CD4-positive, alpha-beta T cell treated with Interleukin-15 for 1 hour (primary cell): ENCODE measurements at places on chromosomes 3 and 15.

DNA sequence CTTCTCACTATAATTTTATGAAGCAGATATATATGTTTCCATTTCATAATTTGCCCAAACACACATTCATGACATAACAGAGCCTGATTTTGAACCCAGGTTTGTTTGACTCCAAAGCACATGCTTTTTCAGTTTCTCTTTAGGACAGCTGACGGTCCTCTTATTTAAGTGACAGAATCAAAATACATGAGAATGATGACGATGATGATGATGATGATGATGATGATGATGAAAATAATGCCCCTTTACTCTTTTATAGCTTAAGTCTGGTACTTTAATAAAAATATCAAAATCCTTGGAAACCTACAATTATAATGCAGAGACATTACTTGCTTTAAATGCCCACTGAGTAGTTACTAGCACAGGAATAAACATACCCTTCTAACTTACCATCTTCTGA is 15.3 kb downstream of the COPB2 start:
- DNase-seq, result no peak

GRCh38 chr3:102410616-102411015 is 24.2 kb upstream of the ZPLD1 start:
- no peak for DNase-seq

DNA sequence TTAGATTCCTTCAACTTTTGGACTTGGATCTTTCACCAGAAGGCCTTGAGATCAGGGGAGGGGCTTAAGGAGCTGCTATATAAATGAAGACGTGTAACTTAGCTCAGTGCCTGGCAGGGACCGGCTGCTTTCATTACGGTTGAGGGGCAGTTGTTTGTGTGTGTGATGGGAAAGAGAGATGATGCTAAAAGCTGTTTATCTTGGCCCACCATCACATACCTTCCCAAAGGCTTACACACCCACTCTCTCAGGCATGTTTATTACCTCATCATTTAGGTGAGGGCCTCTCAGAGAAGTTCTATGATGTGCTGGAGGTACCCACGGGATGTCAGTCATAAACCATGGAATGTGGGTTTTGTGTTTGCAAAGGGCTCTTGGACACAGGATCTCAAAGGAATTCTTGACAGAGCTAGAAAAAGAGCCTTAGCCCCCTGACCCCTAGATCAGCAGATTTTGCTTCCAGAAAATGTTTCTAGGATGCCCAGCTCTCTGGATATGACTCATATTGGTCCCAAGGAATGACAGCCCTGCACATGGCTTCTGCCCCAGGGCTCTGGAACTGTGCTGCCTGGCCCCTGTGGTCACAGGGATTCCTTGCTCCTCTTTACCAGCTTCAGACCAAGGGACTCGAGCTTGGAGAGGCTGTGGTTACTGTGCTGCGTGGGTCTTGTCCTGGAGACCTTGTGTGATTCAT is 15.9 kb upstream of the SMAD3 start:
- DNase-seq, result no peak

GRCh38 chr3:173044998-173045397 is 96.0 kb downstream of the SPATA16 start:
- DNase-seq, result no peak

GRCh38 chr3:31754575-31755278 is 222.0 kb downstream of the STT3B start:
- DNase-seq, result no peak

DNA sequence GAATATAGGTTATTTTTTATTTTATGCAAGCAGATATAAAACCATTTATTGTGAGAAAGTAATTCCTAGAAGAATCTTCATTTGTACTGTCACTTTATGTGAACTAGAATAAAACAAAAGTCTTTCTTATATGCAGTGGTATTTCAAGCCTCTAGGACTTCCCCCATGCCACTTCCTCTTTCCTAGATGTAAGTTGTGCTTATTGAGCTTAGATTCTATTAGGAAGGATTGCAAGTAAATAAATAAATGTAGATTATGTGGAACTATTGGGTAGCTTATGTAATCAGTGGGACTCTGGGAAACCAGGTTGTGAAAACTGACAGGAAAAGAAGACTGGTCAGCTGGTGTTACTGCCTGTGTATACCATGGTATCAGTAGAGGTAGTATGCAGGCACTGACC is 169.7 kb downstream of the RSRC1 start:
- no peak for DNase-seq

GRCh38 chr3:31911124-31911523 is 69.9 kb downstream of the OSBPL10 start:
- DNase-seq, result no peak

DNA sequence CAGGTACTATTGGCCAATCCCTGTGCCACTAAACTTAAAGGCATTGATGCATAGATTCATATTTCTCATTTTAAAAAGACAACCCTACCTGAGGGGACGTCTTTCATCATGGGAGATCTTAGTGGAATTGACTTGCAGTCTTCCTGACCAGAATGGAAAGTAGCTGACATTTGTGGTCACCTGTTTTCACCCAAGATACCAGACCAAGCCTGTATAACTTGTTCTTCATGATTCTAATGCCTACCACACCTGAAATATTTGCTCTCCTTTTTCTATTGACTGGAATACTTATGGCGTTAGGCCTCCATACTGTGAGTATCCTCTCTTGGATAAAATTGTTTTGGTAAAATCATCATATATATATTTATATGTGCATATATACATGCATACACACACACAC is 54.7 kb upstream of the XCR1 start:
- no peak for DNase-seq

DNA sequence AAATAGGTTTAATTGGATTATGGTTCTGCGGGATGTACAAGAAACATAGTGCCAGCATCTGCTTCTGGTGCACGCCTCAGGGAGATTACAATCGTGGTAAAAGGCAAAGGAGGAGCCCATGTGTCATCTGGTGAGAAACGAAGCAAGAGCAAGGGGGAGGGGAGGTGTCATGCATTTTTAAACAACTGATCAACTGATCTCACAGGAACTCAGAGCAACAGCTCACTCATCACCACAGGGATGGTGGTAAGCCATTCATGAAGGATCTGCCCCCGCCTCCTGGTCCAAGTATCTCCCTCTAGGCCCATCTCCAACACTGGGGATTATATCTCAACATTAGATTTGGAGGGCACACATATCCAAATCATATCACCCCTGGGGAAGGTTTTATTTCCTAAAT is 42.1 kb upstream of the FGF7 start:
- no peak for DNase-seq

DNA sequence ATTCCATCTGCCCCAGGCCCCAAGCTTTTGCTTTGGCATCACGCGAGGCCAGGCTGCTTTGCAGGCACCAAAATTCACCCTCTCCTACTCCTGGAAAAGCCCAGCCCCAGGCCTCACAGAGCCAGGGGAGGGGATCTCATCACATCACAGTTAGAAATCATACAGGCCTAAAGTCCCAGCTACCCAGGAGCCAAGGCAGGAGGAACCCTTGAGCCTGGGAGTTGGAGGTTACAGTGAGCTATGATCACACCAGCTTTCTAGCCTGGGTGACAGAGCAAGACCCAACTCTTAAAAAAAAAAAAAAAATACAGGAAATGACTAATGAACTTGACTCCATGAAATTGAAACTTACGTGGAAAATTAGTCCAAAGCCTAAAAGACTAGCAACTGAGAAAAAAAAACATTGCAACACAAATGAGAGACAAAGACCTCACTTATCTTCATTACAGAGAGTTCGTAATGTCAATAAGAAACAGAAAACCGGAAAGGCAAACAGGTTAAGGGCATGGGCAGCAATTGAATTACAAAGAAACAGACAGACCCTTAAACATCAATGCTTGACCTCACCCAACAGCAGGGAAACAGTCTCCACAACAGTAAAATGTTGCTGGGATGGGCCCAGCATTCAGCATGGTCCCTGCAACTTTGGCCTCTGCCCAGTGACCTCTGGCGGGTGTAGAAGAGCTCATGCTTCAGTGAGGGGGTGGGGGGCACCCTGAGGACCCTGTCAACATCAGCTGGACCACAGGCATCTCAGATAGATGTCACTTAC is 151.5 kb downstream of the LRRK1 start:
- no peak for DNase-seq

DNA sequence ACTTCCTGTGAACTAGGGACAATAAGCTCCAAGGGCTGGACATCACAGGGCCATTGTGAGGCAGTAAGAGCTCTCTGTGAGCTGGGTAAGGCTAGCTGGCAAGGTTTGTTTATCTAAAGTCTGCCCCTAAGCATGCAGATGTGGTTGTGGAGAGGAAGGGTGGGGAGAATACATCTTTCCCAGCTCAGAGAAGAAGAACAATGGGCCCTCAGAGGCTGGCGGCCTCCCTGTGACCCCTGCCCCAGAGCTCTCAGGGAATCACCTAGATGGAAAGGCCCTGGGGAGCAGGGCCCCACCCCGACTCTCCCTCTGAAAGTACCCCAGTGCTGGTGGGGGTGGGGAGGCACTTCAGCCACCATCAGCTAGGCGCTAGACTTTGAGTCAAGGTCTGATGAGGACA is 4.3 kb upstream of the AP3B2 start:
- DNase-seq, result no peak

DNA sequence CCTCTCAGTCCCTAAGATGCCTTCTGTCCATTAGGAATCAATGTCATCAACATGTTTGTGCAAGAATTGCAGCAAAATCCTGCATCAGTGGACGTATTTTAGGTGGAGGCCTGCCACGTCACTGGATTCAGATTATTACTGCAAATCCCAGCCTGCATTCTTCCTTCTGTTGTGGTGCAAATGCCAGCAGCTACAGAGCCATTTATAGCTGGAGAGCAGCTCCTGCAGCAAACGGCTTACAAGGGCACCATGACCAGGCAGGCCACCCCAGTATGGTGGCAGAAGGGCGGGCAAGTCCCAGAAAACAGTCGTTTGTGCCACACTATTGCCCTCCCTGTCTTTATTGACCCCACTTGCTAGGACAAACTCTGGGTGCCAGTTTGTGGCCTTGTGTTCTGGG is 74.7 kb downstream of the SNRK start:
- DNase-seq, result no peak

DNA sequence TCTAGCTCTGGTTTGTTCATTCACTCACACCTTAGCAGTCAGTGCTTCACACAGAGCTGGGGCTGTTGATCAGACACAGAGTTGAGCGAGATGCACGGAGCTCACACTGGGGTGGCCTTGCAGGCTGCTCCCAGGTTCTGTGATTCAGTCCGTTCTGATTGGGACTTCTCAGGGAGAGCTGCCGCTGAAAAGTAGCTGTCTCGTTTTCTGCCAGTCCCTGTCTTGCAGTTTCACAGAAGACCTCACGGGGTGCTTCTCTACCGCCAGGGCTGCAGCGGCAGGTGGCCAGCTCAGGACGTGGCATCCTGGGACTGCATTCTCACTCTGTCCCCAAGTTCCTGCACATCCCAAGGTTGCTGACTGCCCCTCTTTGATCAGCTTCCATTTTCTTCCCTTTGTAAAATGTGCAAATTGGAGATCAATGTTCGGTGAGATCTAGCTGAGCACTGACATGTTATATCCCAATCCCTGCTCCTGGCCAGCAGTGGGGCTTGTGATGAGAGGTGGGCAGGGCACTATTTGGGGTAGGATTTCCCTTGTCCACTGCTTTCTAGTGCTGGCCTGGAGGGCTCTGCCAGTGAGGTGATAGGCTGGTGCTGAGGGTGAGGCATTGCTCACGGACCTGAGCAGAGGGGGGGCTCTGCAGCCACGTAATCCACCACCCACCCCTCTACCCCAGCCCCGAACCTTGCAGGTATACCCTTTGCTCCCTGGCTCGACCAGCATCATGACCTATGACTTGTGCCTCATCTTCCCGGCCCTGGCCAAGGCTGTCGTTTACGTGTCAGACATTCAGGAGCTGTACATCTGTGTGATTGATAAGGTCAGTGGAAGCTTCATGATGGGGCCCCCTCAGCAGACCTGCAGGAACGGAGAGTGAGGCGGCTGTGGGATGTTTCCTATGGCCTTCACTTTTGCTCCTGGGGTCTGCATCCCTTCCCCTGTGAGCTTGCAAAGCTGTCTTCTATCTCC is 5.3 kb upstream of the TXNRD3 start:
- DNase-seq, result no peak

GRCh38 chr3:161700998-161701397 is 204.4 kb downstream of the OTOL1 start:
- DNase-seq, result no peak

- DNase-seq, result no peak
Measured at GRCh38 chr15:66114863-66115425, 138.6 kb downstream of the MEGF11 start.

- no peak for DNase-seq
Measured at GRCh38 chr3:54279005-54279583, 156.7 kb downstream of the CACNA2D3 start.

DNA sequence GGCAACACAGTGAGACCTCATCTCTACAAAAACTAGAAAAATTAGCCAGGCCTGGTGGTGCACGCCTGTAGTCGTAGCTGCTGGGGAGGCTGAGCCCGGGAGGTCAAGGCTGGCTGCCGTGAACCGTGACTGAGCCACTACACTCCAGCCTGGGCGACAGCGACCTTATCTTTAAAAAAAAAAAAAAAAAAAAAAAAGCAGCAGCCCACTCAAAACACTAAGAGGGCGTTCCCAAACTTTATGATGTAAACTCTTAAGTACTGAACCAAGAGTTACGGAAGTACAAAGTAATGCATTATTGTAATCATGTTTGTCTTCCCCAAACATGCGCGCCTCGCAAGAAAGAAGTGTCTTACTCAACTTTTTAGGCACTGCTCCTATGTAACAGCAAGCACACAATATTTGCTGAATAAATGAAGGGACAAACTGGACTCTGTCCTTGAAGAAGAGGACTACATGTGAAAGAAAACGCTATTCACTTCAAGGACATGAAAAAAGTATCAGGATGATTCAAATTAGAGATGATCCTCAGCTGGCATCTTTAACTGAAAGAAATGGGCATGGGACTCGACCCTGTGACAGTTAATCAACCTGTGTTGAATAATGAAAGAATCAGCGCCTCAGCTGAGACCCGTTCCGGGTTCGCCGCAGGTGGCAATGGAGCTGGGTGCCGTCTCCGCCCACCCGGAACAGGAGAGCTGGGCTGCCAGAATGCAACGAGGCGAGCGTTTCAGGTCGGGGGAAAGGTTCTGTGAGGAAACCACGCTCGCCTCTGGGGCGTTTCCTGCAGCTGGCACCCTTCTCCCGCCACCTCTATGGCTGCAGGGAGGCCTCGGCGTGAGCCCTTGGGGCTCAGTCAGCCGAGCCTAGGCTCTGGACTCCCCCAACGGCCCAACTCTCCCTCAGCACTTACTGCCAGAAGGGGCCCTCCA is 718 bp downstream of the SPG11 start:
- DNase-seq, result peak; percentile 88

DNA sequence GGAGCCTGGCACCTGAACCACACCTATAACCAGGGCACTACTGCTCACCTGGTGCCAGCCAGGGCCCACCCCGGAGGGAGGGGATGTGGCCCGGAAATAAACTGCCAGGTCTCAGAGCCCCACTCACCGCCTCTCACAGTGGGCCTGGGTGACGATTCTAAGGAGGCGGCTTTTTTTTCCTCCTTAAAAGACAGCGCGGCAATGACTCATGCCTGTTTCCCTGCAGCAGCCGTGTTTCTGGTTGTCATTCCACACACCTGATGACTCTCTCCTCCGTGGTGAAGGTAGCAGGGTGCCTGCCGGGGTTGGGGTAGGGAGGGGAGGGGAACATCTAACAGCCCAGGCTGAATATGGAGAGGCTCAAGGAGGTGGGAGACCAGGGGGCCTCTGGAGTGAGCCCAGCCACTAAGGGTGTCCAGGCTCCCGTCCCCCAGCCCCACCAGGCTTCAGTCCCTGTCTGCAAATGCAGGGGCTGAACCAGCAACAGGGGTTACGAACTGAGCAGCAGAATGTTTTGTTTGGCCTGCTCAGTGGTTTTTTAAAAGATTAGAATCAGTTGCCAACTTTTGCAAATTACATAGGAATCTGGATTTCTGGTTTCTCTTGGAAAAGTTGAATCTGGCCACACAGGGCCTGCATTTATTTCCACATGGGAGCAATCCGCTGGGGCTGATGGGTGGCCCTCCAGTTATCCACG is 127.3 kb upstream of the LINGO1 start:
- no peak for DNase-seq

- DNase-seq, result no peak
Measured at GRCh38 chr3:64368257-64369020, 143.2 kb upstream of the PRICKLE2 start.
